ENCODE measurements at places on chromosomes 16 and 17. TPM values are rescaled to one million over a fixed set of nuclear protein-coding genes. Genes with fewer than 3 reads are reported as not detected.

The ATP2A1 gene
- total RNA-seq, result 2.7 TPM

The MFSD6L gene
- total RNA-seq, result not detected

The RNF151 gene
- not detected for total RNA-seq

The ACSM3 gene
- 4.5 TPM for total RNA-seq

The TBC1D3G gene
- not detected for total RNA-seq

The MYO1D gene
- total RNA-seq, result 1.5 TPM

The PRSS27 gene
- 1.0 TPM for total RNA-seq

The KRTAP4-5 gene
- not detected for total RNA-seq

The KRT20 gene
- 0.17 TPM for total RNA-seq

The KRT24 gene
- total RNA-seq, result not detected

The DOC2B gene
- total RNA-seq, result 0.79 TPM

The PRSS36 gene
- total RNA-seq, result 0.51 TPM

The SOST gene
- total RNA-seq, result not detected

The CTDNEP1 gene
- 254 TPM for total RNA-seq

The CDT1 gene
- total RNA-seq, result 34.3 TPM

The CD79B gene
- total RNA-seq, result not detected

The CCDC154 gene
- total RNA-seq, result 0.52 TPM

The SLC38A8 gene
- not detected for total RNA-seq

The MLLT6 gene
- total RNA-seq, result 32.6 TPM

The TBX2 gene
- total RNA-seq, result 8.0 TPM

The HBQ1 gene
- 6.6 TPM for total RNA-seq

The ACSF2 gene
- 15.0 TPM for total RNA-seq

The SLC35G6 gene
- total RNA-seq, result not detected

The ARMC7 gene
- total RNA-seq, result 20.0 TPM

The OTOP2 gene
- total RNA-seq, result 0.06 TPM

The ZNF778 gene
- 7.0 TPM for total RNA-seq

The NOTUM gene
- 0.60 TPM for total RNA-seq

The ZDHHC1 gene
- total RNA-seq, result 5.8 TPM

The WNK4 gene
- total RNA-seq, result 1.8 TPM

The CNTNAP1 gene
- total RNA-seq, result 5.5 TPM

The TMC5 gene
- total RNA-seq, result 6.1 TPM

The CCL17 gene
- not detected for total RNA-seq

The GPATCH8 gene
- 23.4 TPM for total RNA-seq

The CCL4 gene
- not detected for total RNA-seq

The KARS1 gene
- 170 TPM for total RNA-seq

The CDRT15L2 gene
- not detected for total RNA-seq

The MFAP4 gene
- total RNA-seq, result not detected

The KRTAP4-9 gene
- not detected for total RNA-seq

The KRT12 gene
- not detected for total RNA-seq

The COG7 gene
- total RNA-seq, result 18.4 TPM

The GPR142 gene
- not detected for total RNA-seq

The TMC8 gene
- 0.22 TPM for total RNA-seq

The IL32 gene
- total RNA-seq, result 23.5 TPM

The BTBD17 gene
- total RNA-seq, result not detected

The GNG13 gene
- not detected for total RNA-seq

The MT4 gene
- total RNA-seq, result not detected

The CLEC18A gene
- total RNA-seq, result not detected

The KRTAP4-1 gene
- total RNA-seq, result 0.32 TPM

The MED1 gene
- 38.2 TPM for total RNA-seq

The KRT36 gene
- total RNA-seq, result not detected

The XAF1 gene
- total RNA-seq, result not detected

The MYO15B gene
- total RNA-seq, result 58.0 TPM

The P3H4 gene
- total RNA-seq, result 39.0 TPM

The ZNF624 gene
- 2.8 TPM for total RNA-seq

The LAT gene
- 4.0 TPM for total RNA-seq

The CCDC78 gene
- total RNA-seq, result 5.9 TPM

The SOX9 gene
- 13.7 TPM for total RNA-seq

The SDK2 gene
- 0.32 TPM for total RNA-seq
